ENCODE measurements at places on chromosomes 2 and 18.
A peak's percentile ranks its signal among the peaks of the same experiment; 100 is the strongest.

- DNase-seq = no peak
These were observed 626.7 kb downstream of the GALR1 start for GRCh38 chr18:77876319-77876865.

DNA sequence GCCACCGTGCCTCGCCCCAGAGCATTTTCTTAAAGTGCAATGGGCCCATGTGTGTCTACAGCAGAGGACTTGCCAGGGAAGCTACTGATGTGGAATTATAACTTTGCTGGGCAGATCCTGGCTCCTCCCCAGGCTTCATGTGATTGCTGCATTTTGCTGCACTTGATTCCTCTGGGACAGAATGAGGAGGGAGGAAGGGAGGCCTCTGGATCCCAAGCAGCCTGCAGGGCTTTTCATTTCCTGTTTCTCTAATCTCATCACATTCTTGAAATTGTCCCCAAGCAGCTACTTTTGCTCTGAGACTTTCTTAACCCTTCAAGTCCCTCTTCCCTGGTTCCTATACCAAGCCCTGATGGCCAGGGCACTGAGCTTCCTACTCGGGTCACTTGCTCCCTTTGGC lies 134.4 kb upstream of the SEC11C start:
- no peak for DNase-seq

DNA sequence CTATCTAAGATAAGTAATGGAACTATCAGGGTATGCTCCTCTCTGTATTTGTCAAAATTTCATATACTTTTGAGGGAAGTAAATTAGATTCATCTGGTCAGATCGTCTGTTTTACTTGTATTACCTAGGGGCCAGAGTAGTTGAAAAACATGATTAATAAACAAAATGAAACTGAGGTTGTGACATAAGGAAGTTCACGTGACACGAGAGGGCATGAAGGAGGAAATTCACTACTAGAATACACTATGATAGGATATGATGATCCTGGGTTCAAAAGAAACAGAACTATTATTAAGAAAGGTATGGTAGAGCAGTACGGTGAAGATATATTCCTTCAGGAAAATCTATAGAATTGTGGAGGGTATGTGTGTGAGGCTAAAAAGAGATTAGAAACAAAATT lies 58.4 kb upstream of the SPAG16 start:
- no peak for DNase-seq

GRCh38 chr2:119517433-119517832 lies 6.8 kb downstream of the SCTR start:
- DNase-seq = peak; percentile 6

DNA sequence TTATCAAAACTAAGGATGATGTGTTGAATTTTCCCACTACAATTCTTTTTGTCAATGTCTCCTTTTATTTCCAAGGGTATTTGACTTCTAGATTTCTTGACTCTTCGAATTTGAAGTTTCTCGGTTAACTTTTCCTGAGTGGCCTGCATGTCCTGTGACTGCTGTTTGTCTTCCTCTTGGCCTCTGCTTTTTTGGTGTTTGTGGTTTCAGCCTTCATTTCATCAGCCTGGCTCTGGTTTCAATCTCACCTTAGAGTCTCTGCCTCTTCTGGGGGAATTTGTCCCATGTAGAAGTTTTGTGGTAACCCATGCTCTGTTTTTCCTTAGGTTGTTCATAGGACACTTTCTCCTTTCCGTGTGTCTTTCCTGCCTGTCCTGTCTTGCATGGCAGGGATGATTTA lies 28.3 kb upstream of the SNED1 start:
- no peak for DNase-seq

DNA sequence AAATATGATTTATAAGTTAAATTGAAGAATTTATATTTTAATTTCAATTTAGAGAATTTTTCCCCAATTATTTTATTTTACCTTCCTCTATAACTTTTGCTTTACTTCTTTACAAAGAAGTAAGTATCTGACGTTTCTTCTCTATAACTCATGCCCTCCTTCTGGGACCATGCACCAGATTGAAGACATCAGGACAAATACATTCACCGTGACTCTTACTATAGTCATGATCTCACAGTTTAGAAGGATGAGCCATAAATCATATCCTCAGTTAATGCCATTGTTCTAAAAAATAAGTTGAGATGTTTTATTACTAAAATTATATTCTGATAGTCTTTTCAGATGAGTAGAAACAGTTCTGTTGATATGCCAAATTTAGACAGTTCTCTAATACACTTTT lies 279.3 kb downstream of the TMX3 start:
- no peak for DNase-seq

- DNase-seq = peak; percentile 37
These were observed 1.4 kb downstream of the PHLPP1 start for GRCh38 chr18:62716619-62717168.

- no peak for DNase-seq
These were observed 455.9 kb upstream of the HS6ST1 start for GRCh38 chr2:128774320-128775216.

DNA sequence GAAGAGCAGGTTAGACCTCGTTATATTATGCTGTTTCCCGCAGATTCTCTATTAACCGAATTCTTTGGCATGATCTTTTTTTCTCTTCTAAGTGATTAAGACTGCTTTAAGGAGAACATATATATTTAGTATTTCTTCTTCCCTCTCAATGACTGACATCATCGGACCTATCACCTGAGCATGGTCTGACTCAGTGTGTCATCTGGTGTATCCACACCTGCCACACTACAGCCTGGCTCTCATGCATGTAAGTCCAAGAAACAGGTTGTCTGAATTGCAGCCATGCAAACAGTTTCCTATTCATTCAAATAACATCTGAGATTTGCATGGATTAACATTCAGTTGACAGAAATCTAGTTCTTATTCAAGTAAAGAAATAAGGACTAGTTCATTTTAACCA lies 55.1 kb upstream of the CWC22 start:
- DNase-seq = no peak

DNA sequence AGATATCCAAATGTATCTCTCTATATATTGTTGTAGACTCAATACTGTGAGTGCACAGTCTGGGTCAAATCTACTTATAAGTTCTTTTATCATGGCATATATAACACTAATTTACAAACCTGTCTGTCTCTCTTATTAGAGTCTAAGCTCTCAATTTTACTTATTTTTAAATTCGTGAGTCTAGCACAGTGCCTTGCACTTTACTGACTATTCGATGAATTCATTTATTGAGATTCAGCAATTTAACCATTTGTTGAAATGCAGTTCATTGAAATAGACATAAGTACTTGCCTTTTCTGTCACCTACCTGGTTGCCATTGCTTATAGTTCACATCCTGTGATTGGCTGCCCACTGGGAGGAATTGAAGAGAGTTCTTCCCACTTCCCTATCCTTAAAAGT lies 10.3 kb upstream of the ALS2 start:
- no peak for DNase-seq

DNA sequence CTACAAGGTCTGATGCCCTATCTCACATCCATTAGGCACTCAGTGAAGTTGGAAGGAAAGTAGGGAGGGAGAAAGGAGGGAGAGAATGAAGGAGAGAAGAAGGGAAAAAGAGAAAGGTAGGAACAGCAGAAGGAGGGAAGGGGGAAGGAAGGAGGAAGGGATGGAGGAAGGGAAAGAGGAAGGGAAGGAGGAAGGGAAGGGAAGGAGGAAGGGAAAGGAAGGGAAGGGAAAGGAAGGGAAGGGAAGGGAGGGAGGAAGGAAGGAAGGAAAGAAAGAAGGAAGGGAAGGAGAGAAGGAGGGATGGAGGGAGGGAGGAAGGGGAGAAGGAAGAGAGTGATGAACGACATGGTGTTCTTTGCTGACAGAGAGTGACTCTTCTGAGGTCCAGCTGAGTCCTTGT lies 468.9 kb upstream of the MYT1L start:
- no peak for DNase-seq

DNA sequence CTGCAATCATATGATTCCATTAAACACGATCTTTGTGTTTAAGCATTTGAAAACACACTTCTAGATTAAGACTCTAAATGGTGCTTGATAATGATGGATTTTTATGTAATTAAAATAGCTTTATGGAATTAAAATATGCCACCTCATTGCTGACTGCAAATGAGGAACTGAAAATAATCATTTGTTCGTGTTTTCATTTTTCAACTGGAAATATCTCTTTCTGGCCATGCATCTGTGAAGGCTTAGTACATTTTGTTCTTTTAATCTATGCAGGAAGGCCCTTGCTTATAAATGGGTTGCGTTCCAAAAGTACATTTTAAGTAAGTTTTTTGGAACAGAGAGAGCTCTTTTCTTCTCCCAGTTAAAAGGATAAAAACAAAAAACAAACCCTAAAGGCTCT lies 125.5 kb downstream of the MC4R start:
- no peak for DNase-seq

GRCh38 chr2:10079266-10079869 lies 843 bp downstream of the CYS1 start:
- no peak for DNase-seq

DNA sequence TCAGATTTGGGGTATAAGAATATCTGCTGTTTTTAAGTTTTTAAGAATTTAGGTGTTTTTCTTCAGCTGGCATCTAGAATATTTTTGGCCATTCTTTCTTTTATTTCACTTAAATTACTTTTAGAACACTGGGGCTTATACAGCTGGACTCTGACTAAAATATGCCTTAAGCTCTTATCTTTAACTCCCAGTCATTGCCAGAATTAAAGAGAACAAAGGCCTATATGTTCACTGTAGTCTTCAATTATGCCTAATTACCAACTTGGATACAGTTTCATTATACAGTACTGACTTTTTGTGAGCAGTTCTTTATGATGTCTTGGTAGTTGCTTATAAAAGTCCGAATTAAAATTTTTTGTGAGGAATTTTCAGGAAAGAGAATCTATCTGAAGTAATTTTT lies 192.8 kb downstream of the ZNF407 start:
- no peak for DNase-seq

- DNase-seq = no peak
These were observed 68.2 kb downstream of the ZNF516 start for GRCh38 chr18:76426737-76427305.

DNA sequence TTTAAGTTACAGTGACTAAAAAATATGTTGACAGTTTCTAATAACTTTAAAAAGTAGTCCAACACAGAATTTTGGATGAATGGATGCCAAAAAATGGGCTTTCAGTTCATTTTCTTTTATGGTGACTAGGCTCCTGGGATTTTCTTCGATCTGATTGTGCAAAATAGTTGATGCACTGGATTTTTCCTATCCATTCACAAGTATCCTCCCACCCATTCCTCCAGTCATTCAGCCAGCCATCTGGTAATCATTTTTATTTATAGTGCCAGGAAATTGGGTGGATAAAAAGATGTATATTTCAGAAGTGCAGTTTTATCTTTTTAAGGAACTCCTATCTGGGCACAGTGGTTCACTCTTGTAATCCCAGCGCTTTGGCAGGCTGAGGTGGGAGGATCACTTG lies 175.1 kb downstream of the PTPRM start:
- DNase-seq = no peak

GRCh38 chr2:69625078-69625795 lies 18.3 kb downstream of the AAK1 start:
- no peak for DNase-seq

GRCh38 chr18:41940506-41941215 lies 14.4 kb upstream of the PIK3C3 start:
- DNase-seq = no peak

GRCh38 chr18:65298422-65298821 lies 452.4 kb upstream of the CDH7 start:
- DNase-seq = no peak

- DNase-seq = no peak
These were observed 102.6 kb downstream of the RTN4 start for GRCh38 chr2:54947646-54948045.

DNA sequence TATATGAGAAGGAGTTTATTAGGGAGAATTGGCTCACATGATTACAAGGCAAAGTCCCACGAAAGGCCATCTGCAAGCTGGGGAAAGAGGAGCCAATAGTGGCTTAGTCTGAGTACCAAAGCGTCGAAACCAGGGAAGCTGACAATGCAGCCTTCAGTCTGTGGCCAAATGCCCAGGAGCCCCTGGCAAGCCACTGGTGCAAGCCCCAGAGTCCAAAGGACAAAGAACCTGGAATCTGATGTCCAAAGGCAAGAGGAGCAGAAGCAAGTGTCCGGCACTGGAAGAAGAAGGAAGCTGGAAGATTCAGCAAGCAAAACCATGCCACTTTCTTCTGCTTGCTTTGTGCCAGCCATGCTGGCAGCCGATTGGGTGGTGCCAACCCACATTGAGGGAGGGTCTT lies 74.3 kb upstream of the NPAS2 start:
- no peak for DNase-seq

DNA sequence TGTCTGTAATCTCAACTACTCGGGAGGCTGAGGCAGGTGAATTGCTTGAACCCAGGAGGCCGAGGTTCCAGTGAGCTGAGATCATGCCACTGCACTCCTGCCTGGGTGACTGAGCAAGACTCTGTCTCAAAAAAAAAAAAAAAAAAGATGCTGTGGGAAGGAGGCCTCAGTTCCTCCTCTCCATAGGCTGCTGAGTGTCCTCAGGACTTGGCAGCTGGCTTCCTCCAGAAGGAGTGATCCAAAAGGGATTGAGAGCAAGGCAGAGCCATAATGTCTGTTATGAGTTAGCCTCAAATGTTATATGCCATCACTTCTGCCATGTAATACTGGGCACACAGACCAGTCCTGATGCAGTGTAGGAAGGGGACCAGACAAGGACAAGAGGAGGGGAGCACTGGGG lies 6.6 kb upstream of the NPC1 start:
- no peak for DNase-seq

DNA sequence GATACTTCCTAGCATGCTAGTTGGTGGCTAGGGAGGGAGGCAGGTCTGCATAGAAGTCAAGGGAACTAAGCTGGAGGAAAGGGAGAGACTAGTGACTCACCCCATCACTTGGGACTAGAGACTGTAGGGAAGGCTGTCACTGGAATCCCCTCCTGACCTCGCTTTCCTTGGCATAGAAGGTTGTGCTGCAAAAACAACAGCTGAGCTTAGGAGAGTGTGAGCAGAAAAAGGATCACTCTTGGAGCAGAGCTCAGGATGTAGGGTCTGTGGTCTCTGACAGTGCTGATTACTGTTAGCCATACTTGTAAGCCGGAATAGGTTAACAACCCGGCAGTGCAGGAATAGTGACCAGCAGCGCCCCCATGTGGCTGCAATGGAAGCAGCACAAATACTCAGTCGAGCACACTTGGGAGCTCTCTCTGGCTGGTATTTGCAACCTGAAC lies 66.9 kb upstream of the SMAD2 start:
- DNase-seq = peak; percentile 12

DNA sequence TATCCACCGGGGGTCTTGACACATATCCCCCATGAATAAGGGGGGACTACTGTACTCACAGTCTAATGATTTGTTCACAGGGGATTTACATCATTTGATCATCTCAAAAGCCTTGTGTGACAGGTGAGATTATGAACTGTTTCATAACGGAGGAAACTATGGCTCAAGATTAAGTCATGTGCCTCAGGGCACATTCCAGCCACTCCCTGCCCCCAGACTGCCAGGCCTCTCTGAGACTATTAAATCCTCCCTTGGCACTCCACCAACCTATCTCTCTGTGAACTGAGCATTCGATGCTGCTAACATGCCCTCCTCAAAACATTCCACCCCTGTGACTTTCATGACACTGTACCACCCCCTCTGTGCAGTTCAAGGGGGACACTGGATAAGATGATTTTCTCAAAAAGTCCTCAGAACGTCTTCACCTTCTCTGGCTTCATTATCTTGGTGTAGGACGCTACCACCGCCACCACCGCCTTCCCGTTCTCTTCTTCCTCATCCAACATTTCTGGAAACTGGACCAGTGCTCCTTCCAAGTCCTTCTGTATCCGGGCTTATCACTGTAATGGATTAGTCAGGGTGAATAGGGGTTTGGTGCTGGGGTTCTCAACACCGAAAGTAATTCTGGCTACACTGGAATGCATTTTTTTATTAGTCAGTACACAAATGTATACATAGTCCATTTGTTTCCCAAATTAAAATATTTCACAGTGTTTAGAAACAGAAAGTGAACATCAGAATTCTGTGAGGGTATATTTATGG lies 169.6 kb downstream of the KCNS3 start:
- no peak for DNase-seq

Data from activated T-cell treated with anti-CD3 and anti-CD28 coated beads for 1 hour (primary cell).